ENCODE measurements at places on chromosomes 7 and 10.

DNA sequence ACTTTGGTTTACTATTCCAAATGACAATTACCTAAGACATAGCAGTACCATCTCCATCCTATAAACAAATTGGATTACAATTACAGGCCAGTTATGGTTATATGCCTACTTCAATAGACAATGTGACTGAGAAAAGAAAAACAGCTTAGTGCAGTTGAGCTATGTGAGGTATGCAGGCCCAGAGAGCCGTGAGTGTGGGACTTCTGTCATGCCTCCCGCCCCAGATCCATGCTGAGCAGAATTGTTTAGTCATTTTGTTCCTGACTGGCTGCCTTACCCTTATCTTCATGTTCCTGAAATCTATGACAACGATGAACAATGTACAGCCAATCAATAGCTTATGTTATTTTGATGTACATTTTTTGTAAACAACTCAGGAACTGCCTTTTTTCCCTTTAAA, 21.7 kb downstream of the LARP4B start:
- no peak for DNase-seq

DNA sequence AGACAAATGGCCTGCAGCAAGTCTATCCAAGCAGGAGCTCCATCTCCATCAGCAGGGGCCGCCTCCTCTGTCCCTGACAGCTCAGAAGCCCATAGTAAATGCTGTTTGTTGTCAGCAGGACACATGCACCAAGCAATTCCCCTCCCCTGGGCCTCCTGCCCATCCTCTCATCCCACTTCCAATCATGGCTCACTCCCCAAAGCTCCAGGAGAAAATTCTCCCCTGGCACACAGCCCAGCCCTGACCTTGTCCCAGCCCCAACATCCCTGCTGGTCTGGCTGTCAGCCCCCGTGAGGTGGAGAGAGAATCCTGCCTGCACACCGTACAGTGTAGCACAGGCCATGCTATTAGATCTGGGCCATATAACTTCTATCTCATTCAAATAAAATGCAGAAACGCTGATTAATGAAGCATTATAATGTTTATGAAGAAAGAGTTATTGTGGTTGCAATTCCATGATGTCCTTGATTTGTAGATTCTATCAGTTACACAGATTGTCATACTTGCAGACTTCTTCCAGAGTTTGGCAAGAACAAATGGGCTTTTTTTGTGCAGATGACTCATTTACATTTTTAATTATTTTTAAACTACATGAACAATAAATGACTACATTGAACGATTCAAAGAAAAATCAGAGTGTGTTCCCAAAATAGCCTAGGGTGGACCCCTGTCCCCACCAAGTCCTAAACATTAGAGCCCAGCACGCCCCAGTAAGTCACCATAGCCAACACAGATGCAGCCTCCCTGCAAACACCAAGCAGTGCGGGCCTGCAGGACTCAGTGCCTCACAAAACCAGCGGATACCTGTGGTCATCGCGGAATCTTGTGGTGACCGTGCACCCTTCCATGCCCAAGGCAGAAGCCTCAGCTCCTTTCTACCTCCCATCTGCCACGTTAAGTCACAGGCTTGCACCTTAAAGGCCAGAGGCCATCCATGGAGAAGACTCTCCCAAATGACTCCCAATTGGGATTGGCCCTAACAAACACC, 70.1 kb downstream of the COBL start:
- no peak for DNase-seq

DNA sequence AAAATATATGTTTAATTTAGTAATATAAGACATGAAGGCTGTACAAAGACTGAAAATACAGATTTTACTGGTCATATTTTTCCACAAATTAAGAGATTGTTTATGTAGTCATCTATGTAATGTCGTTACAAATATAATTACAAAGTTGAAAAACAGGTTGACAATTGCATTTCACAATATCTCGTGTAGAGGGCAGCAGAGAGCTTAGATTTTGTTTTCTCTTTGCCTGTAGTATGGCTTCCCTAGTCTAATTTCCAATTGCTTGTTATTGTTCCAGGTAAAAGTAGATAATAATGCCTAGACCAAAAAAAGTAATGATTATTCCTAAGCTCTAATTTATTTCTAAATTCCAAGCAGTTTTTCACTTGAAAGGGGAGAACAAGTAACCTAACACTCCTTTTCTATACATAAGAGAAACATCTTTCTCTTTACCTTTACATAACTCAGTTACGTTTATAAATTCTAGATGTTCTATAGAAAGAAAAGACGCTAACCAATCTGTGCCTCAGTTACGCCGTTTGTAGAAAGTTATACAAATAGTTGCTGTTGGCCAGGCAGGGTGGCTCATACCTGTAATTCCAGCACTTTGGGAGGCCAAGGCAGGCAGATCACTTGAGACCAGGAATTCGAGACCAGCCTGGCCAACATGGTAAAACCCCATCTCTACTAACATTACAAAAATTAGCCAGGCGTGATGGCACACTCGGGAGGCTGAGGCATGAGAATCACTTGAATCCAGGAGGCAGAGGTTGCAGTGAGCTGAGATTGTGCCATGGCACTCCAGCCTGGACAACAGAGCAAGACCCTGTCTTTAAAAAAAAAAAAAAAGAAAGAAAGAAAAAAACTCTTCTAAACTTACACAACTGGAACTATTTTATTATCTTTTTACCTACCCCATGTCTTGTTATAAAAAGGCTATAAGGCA, 30.0 kb downstream of the NET1 start:
- DNase-seq: peak; percentile 58

GRCh38 chr7:142873281-142873784, 12.2 kb downstream of the TRPV6 start:
- no peak for DNase-seq

- DNase-seq: peak; percentile 71
These were observed 145.3 kb downstream of the CELF2 start for GRCh38 chr10:11162828-11163599.

DNA sequence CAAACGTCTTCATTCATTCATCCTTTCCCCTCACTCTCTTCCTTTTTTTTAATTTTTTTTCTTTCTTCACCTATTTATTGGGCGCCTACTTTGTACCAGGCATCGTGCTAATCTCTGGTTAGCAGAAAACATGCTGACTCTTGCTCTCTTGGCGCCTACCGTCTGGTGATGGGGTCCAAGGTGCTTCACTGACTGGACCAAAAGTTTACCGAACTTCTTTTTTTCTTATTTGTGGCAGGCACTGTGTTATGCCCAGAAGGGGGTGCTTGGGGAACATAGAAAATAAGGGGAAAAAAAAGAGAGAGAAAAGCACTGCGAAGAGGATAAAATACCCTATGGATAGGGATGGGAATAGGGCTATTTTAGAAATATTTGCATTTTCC, 505 bp upstream of the FAM204A start:
- no peak for DNase-seq
